Iris pigment epithelial cell (primary cell): ENCODE measurements at places on chromosomes 7 and 10.

DNA sequence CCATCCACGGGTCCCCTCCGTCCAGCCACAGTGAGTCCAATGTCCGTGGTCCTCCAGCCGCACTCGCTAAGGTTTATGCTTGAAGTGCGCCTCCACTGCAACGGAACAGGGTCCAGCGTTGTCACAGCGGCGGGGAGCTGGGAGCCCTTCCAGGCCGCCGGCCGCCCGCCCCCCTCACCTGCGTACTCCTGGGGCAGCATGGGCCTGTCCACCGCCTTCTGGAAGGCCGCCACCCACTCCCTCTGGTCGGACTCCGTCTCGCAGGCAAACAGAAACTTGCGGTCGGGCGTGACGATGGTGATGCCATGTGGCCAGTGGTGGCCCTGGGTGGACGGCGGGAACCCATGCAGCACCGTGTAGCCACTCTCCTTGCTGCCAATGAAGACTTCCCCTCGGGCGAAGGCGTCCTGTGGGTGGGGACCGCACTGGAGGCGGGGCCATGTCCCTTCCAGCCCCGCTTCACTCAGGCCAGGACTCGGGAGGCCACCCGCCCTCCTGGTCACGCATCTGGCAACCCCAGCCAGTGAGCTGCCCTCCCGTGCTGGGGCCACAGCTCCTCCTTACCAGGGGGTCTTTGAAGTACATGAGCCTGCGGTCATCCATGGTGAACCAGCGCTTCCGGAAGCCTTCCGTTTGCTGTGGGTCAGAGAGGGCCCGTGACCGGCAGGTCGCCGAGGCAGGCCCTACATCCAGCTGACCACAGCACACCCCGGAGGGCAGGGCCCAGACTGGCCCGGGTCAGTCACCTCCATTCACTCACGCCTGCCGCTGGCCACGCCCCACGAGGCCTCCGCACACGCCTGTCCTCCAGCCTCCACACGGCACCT lies 22.7 kb downstream of the GET4 start:
- DNase-seq, result no peak

DNA sequence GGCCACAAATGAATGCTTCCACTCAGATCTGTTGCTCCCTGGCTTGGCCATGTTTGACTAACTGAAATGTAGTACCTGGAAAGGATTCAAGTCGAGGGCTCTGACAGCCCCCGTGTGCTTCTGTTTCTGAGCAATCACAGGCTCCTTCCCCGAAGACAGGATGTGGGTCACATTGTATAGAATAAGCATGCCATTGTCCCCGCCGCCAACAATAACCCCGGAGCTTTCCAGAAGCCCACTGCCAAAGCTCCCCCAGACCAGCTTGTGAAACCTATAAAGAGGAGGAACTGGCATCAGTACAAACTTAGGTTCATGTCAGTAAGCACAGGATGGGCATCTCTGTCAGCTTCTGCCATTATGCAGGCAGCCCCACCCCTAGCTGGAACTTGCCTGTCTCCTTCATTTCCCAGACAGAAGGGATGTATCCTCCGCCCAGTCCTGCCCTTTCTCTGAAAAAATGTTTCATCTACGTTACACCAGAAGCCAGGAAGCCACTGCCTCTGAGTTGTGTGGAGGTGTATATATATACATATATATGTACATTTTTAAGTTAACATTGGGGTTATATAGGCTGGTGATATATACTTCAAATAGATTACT lies 10.3 kb downstream of the SEC31B start:
- no peak for DNase-seq

DNA sequence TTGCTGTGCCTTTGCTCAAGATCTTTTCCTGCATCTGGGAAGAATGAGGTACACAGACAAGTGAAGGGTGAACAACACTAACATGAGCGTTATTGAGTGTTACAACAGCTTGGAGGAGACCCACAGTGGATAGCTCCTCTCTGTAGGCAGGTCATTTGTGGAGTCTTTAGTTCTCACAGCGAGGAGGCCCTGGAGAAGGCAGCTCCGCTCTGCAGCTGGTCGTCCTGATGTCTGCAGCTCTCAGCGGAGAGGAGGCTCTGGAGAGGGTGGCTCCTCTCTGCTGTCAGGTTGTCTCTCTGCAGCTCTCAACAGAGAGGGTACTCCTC lies 7.0 kb upstream of the DYNC2I1 start:
- no peak for DNase-seq

DNA sequence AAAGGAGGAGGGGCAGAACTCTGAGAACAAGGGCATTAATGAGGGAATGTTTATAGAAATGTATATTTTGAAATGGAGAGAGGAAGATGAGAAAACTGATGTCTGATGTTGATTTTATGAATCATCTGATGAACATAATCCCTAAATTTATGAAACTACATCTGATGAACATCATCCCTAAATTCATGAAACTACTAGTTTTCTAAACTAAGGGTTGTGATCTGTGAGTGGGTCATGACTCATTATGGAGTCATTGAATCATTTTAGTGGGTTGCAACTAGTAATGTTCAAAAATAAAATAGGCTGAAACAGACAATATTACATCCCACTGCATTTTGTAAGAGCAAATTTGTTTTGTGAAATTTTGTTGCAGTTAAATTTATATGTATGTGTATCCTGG lies 442.6 kb upstream of the TEX47 start:
- peak; percentile 67 for DNase-seq

- DNase-seq, result no peak
Measured at GRCh38 chr10:33271969-33272583, 62.4 kb downstream of the NRP1 start.

- DNase-seq, result no peak
Measured at GRCh38 chr10:28788252-28788651, 110.9 kb downstream of the BAMBI start.

DNA sequence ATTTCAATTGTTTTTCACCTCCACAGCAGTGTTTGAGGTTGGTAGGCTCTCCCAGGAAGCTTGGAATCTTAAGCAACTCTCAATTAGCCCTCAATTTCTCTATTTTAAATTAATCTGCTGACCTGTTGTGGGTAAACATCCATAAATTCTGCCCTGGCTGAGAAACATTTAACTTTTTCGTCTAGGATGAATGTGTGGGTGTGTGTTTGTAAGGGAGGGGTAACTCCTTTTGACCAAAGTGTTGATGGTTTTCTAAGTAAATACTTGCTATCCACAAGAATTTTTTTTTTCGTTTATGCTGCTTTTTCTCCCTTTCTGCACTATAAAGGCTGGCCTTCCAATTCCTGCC lies 973 bp downstream of the PPP3CB start:
- peak; percentile 25 for DNase-seq

DNA sequence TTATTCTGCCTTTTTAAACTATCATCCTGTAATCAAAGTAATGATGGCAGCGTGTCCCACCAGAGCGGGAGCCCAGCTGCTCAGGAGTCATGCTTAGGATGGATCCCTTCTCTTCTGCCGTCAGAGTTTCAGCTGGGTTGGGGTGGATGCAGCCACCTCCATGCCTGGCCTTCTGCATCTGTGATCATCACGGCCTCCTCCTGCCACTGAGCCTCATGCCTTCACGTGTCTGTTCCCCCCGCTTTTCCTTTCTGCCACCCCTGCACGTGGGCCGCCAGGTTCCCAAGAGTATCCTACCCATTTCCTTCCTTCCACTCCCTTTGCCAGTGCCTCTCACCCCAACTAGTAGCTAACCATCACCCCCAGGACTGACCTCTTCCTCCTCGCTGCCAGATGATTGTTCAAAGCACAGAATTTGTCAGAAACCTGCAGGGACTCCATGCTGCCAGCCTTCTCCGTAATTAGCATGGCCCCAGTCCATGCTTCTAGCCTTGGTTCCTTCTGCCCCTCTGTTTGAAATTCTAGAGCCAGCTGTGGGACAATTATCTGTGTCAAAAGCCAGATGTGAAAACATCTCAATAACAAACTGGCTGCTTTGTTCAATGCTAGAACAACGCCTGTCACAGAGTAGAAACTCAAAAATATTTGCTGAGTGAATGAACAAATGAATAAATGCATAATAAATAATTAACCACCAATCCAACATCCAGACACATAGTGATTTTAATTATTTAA lies 151.7 kb downstream of the EGFR start:
- no peak for DNase-seq

DNA sequence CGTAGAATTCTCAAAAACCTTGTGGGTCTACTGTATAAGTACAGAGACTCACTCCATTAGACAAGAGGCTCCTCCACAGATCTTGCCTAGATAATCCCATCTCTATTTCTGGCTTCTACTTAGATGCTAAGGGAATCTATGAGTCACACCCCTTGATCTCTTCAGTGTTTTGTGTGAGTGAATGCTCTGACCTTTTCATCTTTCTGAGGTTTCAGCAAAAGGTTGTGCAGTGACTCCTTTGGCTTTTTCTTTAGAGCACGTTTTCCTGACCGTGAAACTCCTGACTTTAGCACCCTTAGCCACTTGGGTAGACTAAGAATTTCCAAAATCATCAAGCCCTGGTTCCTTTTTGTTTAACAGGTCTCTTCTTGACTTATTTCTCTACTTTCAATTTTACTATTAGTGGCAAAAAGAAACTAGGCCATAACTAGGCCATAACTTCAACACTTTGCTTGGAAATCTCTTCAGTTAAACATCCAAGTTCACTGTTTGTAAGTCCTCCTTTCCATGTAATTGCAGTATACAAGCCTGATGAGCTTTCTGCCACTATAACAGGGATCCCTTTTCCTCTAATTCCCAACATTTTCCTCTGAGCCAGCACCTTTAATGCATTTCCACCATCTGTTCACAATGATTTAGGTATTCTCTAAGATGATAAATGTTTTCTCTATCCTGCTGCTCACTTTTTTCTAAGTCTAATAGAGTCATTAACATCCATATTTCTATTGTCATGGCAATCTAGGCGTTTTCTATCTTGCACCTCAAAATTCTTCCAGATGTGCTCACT lies 19.4 kb downstream of the COPG2 start:
- peak; percentile 95 for DNase-seq

DNA sequence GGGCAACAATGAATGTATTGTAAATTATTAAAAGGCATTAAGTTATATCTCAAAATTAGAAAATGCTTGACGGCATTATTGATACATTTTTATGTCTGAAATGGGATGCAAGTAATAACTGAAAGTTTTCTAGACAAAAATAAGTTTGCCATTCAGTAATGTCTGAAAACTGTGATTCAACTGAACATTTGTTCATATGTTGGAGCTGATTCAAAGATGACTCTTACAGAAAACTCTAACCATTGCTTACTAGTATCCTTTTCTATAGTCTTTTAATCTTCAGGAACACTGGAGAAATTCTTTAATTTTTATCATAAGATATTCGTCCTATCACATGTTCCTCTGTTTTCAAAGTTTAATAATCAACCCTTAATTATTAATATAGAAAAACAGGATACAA lies 71.1 kb upstream of the TFEC start:
- DNase-seq, result peak; percentile 55

DNA sequence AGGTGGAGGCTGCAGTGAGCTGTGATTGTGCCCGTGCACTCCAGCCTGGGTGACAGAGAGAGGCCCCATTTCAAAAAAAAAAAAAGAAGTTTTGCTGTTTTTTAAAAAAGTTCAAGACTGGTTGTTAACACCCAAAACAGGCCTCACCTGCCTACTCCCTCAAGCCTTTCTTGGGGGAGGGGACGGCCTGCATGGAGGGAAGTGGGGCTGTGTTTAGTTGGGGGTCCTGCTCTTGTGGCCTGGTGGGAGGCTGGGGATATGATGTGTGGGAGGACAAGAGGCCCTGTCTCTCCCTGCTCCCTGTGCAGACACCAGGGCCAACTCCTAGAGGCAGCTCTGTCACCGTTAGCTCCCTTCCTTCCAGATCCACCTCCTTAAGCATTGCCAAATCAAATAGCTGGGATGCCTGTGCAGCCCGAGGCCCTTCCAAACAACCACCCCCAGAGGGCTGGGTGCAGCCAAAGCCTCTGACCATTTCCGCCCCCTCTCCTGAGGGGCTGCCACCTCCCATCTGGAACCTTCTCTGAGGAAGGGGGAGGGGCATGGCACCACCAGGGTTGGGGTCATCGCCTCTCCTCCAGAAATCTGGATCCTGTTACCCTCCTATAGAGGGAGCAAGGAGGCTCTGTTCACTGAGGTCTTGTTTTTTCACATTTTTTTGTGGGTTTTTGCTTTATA lies 32.9 kb upstream of the ANKRD2 start:
- peak; percentile 80 for DNase-seq

DNA sequence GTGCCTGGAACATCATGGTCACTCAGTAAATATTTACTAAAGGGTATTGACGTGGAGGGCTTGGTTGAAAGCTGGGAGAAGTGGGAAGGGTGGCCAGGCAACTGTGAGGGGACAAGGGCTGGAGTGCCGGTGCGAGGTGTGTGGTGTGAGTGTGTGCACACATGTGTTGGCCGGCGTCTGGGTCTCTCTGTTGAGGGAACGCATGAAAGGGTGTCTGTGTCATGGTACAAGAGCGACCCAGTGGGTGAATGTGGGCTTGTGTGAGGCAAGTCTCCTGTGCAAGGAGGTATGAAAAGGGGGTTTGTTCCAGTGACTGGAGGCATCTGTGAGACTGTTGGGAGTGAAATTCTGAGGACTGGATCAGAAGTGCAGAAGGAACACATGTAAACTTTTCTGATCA lies 29.4 kb upstream of the UCMA start:
- no peak for DNase-seq

- DNase-seq, result no peak
Measured at GRCh38 chr7:73682745-73683055, 553 bp downstream of the DNAJC30 start.

DNA sequence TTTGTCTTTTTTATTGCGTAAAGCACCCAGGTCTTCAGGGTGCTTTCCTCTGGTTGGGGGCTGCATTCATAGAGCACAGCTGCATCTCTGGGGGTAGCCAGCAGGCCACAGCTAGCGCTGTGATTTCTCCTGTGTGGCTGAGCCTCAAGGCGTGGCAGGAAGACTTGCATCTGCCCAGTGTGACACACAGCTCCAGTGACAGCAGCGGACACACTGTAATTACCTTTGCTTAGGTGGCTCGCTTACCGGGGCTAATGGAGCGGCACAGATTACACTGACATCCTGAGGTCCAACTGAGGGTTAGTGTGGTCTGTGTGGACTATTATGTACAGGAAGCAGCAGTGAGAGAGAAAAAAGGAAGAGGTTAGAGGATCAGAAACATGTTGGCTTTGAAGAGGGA lies 27.1 kb downstream of the ABCB4 start:
- no peak for DNase-seq

DNA sequence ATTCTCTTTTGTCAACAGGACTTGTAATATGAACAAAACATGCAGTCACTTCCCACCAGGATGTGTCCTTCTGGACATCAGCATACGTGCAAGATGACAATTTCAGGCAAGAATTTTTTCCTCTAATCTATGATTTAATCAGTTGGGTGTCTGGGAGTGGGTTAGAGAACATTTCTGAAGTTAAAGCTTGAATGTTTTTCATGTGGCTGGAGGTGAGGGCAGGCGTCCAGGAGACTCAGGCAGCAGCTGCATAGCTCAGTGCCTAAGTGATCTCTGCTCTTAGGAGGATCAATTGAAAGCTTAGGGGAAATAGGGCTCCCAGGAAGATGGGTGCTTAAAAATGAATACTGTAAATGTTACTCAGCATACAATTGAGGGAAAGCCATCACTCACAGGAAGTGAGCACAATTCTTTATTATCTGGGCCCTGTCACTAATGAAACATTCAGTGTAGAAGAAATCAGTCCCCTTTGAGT lies 457.6 kb upstream of the KLF6 start:
- DNase-seq, result peak; percentile 95
